ENCODE measurements at places on chromosomes 5 and 9. TPM values are rescaled to one million over a fixed set of nuclear protein-coding genes. Genes with fewer than 3 reads are reported as not detected.

Gene ERCC6L2
- total RNA-seq, result 41.1 TPM

Gene FCN2
- total RNA-seq, result not detected

Gene NPR3
- total RNA-seq, result 0.57 TPM

Gene PRSS3
- not detected for total RNA-seq

Gene SPINK4
- 1.3 TPM for total RNA-seq

Gene HSPA5
- 516 TPM for total RNA-seq

Gene CCNJL
- 10.4 TPM for total RNA-seq

Gene INSYN2B
- not detected for total RNA-seq

Gene FAM221B
- not detected for total RNA-seq

Gene TERT
- 12.1 TPM for total RNA-seq

Gene MSMP
- total RNA-seq, result 0.74 TPM

Gene ZDHHC11
- total RNA-seq, result 10.6 TPM

Gene STPG3
- not detected for total RNA-seq

Gene LCN9
- 10.4 TPM for total RNA-seq
